ENCODE measurements at places on chromosomes 11 and 22.

- DNase-seq: no peak
These were observed 5.1 kb downstream of the POU2AF3 start for GRCh38 chr11:111303461-111303860.

GRCh38 chr11:20112291-20113148, 47.8 kb downstream of the DBX1 start:
- no peak for DNase-seq

GRCh38 chr22:26499188-26499703, 13.0 kb downstream of the TFIP11 start:
- no peak for DNase-seq

DNA sequence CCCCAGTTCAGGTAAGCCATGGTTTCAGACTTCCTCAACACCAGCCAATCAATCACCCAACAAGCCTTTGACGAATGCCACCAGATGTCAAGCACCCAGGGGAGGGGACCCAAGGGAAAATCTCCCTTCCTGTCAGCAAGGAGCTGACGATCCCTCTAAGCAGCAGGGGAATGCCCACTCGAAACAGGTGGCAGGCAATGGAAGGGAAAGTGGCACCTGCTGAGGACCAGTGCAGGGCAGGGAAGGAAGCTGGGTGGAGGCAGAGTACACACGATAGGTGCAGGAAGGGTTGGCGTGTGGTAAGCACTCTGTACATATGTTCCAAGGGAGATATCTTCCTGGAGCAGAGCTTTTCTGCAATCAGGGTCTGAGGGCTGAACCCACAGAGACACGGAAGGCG, 11.7 kb upstream of the CREB3L1 start:
- no peak for DNase-seq

DNA sequence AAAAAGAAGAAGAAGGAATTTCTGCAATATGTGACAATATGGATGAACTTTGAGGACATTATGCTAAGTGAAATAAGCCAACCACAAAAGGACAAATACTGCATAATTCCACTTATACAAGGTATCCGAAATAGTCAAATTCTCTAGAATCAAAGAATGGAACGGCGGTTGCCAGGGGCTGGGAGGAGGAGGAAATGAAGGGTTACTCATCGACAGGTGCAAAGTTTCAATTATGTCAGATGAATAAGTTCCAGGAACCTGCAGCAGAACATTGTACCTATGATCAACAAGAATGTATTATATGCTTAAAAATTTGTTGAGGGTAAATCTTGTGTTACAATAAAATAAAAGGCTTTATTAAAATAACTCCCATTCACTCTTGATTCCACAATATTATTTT, 49.0 kb downstream of the SC5D start:
- no peak for DNase-seq

- DNase-seq: no peak
These were observed 76.8 kb downstream of the JRKL start for GRCh38 chr11:96466607-96467006.

DNA sequence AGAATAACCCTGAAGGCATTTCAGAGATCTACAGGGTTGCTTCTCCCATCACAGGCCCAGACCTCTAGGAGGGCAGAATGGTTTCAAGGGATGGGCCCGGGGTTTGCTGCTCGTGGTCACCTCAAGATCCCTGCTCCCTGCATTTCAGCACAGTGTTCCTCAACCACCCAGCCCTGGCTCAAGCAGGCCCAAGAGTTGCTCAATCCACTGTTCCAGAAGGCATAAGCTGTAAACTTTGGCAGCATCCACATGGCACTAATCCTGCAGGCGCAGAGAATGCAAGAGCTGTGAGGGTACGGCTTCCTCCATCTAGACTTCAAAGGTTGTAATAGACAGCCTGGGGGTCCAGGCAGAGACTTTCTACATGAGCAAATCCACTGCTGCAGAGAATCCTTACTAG, 225.0 kb upstream of the UBASH3B start:
- DNase-seq: no peak

- no peak for DNase-seq
These were observed 501.3 kb downstream of the BUD13 start for GRCh38 chr11:116271479-116271878.
